ENCODE measurements at places on chromosomes 3 and 15. TPM values are rescaled to one million over a fixed set of nuclear protein-coding genes. Genes with fewer than 3 reads are reported as not detected.

GRCh38 chr3:52317208-52318000, 1.3 kb downstream of the DNAH1 start:
- DNase-seq, result no peak

DNA sequence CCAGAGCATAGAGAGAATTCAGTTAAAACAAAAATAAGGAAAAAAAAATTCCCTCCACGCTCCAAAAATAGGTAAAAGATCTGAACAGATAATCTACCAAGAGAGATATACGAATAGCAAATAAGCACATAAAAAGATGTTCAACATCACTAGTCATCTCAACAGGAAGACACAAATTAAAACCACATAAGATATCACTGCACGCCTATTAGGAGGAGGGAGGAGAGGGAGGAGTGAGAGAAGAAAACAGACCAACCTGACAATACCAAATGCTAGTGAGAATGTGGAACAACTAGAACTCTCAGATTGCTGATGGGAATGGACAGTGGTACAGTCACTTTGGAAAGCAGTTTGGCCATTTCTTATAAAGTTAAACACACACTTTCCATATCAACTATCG, 212.5 kb downstream of the FMN1 start:
- DNase-seq, result no peak

- no peak for DNase-seq
These were observed 263.7 kb upstream of the LMCD1 start for GRCh38 chr3:8237893-8238292.

- no peak for DNase-seq
These were observed 6.6 kb downstream of the DTWD1 start for GRCh38 chr15:49627407-49627877.

DNA sequence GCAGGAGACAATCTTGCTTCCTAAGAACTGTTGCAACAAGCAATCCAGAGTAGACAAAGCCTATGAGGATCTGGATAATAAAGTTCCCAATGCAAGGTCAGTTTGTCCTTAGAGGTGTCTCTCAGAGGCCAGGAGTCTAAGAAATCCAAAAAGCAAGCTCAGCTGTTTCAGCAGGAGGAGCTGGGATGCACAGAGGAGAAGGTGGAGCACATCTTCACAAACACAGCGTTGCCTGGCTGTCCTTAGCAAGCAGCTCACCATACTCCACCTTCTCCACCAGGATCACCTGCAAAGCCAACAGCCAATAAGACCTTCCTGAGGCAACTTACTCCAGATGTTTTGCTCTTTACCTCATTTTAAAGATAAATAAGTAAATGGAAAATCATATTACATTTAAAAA, 365 bp downstream of the ZBED2 start:
- no peak for DNase-seq

Gene CYP8B1
- polyA plus RNA-seq, result 0.87 TPM

Gene PIAS1
- 44.1 TPM for polyA plus RNA-seq

Gene SNX22
- 1.1 TPM for polyA plus RNA-seq

Gene EPHB1
- polyA plus RNA-seq, result 5.0 TPM

DNA sequence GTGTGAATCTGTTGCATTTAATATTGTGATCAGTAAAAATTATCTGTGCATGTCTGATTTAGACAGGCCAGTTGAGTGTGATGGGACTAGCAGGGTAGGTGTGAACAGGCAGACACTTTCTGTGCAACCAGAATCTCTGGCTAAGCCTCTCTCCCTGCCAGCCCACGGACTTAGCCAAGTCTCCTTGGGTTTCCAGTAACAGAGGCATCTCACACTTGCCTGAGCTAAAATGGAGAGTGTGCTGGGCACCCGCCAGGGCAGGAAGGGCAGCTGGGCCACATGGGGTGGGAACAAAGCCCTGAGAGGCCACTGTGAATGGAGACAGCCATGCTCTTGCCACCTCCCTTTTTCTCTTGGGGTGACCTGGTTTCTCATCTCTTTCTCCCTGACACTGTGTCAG, 12.5 kb upstream of the RPS27L start:
- no peak for DNase-seq

Gene CORO2B
- 23.5 TPM for polyA plus RNA-seq

GRCh38 chr15:75197062-75197630, 4.5 kb upstream of the C15orf39 start:
- DNase-seq, result no peak

Gene RARB
- polyA plus RNA-seq, result 57.0 TPM

Gene RHOV
- polyA plus RNA-seq, result 1.4 TPM

- DNase-seq, result no peak
These were observed 20.2 kb upstream of the IMPG2 start for GRCh38 chr3:101340591-101340990.

Gene TCTA
- polyA plus RNA-seq, result 34.7 TPM

DNA sequence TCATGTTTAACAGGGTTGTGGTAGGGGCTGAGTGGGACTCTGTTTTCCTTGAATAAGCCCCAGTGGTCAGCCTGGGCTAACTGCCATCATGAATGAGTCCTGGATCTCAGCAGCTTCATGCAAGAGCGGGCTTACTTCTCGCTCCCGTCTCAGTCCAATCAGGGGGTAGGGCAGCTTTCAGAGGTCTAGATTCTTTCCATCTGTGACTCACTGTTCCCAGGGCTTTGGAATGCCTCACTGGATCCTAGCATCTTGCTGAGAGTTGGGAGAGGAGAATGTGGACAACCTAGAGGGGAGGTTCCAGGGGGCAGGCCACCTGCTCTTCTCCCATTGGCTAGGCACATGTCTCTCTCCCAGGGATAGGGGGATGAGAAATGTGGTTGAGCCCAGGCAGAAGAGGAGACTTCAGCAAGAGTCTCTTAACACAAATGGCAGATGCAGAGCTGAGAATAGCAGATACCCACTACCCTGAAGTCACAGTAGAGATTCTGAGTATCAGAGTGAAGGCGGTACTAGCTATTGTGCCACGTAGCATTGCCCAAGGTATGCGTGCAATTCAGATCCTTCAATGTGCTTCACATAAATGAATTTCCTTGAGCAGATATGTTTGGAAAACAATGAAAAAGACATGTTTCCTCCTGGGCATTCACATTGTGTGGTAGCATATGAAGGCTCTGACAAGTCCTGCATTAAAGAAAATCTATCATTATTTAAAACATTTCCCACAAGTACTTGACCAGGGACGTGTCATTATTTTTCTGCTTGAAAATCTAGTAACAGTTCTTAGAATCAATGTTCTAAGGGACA, 257.7 kb upstream of the PROK2 start:
- DNase-seq, result no peak

- DNase-seq, result no peak
These were observed 3.3 kb downstream of the ANKRD63 start for GRCh38 chr15:40279437-40280141.

DNA sequence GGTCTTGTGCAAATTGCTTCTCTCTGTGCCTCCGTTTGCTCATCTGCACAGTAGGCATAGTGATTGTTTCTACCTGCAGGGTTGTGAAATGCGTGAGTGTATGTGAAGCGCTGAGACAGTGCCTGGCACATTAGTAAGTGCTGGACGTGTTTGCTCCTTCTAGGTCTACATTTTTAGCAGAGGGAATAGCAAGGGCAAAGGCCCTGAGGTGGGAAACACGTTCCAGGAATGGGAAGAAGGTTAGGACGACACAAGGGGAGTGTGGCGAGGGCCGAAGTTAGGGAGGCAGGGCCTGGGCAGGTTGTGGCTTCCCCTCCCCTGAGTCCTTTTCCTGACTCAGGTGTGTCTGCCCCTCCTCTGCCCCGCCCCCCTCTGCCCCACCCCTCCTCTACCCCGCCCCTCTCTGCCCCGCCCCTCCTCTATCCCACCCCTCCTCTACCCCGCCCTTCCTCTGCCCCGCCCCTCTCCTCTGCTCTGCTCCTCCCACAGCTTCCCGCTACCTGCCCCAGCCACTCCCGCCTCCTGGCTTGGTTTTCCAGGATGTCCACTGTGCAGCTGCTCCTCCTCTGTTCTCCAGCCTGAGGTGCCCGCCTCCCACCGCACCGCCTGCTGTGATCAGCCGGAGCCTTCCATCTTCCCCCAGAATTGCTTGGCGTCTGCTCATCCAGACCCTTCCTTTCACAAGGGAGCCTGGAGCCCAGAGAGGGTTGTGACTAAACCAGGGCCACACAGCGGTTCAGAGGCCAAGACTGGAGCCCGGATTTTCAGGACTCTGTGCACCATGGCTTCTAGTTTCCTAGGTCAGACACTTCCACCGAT, 31.1 kb upstream of the SMAD6 start:
- no peak for DNase-seq

DNA sequence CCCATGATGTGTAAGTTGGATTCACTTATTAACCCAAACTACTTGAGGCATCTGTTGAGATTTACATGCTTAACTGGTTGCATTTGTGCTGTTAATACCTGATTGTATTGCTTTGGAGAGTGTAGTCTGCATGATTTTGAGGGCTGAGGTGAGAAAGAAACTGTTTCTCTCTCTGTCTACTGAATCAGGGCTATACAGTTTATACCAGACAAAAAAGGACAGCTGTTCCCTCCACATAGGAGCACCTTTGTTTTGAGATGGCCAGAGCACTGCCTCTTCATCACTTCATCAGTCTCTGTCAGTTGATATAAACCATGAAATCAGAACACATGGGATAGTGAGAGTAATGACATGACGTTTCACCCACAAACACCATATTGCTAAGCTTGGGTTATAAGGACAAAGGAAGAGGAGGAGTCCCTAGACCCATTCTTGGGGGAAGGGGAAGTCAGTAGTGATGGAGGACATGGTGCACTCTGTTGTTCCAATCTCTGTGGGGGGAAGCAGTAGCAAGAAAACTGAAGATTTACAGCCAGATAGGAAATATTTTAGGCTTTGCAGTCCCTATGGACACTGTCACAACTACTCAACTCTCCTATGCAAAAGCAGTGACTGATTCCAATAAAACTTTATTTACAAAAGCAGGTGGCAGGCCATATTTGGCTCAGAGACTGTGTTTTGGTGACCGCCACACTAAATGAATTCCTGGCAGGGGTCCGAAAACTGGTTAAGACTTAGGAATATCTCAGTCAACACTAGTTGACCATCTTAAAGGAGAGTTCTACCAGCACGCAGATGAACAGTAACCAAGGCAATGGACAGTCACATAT, 123.9 kb upstream of the NR2E3 start:
- no peak for DNase-seq

DNA sequence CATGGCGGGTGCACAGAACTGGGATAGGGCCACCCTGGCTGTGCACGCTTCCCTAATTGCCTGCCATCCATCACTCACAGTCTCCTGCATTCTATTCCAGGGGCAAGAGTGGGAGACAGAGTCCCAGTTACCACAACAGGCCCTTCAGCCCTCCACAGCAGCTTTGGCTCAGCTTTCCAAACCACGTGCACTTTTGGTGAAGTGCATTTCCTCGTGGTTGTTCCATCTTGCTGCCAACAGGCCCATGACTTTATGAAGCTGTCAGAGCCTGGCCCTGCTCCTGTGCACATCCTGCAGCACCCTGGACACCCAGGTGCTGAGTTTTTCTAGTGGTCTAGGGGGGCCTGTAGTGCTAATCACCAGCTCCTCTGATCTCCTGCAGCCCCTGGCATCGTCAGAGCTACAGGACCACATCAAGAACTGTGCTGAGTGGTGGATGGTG, 110.2 kb downstream of the ADCY5 start:
- no peak for DNase-seq

Gene STRC
- 0.59 TPM for polyA plus RNA-seq
